ENCODE measurements at places on chromosomes 16 and 17.
A peak's percentile ranks its signal among the peaks of the same experiment; 100 is the strongest.

DNA sequence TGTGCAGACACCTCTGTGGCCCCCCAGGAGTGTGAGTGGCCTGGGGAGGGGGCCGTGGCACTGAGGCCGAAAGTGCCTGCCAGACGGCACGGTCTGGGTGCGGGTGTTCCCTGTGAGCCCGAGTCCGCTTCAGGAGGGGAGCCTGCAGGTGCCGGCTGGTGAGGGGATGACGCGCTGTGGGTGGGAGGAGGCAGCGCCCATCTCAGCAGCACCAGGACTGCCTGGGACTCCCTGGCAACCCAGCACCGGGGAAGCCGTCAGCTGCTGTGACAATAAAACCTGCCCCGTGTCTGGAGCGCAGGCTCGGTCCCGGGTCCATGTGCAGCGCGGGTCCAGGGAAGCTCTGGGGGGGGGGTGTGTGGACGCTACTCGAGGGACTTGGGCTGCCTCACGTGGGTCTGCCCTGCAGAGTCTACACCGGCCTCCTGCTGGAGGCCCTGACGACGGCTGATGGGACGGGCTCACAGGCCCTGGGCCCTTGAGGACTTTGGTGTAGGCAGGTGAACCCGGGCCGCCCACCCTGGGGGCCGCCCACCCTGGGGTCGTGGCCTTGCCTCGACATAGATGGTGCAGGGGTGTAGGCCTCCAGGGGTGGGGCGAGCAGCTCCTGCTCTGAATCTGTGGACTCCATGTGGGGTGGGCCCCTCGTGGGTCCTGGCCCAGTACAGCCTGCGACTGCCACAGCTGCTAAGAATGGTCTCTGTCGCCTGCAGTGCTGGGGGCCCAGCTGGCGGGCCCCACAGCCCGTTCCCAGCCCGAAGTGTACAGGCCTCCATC, 5.9 kb upstream of the RAB40C start:
- DNase-seq = no peak

DNA sequence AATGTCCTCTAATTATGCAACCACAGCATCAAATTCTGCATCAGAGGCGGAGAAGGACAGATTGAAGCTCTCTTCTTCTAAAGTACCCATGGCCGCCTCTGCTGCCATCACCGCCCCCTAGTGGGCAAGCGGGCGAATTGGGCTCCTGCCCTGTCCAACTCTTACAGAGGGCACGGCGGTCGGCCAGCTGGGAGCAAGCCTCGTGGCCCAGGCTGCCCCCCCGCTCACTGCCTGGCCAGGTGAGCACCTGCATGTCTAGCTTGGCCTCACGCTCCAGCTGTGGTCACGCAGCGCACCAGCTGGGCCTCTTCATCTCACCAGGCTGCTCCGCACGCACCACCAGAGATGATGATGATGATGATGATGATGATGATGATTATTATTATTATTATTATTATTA, 146.1 kb upstream of the TOM1L1 start:
- DNase-seq = no peak

- DNase-seq = no peak
These were observed 159.6 kb upstream of the MPHOSPH6 start for GRCh38 chr16:82329504-82330192.

- DNase-seq = no peak
These were observed 16.4 kb downstream of the NTN1 start for GRCh38 chr17:9037736-9038135.

DNA sequence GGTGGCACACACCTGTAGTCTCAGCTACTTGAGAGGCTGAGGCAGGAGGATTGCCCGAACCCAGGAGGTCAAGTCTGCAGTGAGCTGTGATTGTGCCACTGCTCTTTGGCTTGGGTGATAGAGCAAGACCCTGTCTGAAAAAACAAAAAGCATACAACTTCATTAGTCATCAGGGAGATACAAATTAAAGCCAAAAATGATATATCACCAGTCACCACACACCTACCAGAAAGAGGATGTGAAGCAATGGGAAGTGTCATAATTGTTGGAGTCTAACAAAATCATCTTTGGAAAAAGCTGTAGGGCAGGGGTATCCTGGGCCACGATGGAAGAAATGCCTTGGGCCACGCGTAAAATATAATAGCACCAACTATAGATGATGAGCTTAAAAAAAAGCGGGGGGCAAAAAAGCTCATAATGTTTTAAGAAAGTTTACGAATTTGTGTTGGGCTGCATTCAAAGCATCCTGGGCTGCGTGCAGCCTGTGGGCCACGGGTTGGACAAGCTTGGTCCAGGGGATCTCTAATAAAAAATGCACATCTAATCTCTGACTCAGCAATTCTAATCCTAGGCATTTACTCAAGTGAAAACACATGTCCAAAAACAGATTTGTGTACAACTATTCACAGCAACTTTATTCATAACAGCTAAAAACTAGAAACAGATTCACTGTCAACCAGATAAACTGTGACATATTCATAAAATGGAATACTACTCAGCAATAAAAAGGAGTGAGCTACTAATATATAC, 65.9 kb downstream of the HIC1 start:
- no peak for DNase-seq

- DNase-seq = no peak
These were observed 221.2 kb upstream of the N4BP1 start for GRCh38 chr16:48831076-48831722.

GRCh38 chr17:4759776-4760236, 11.9 kb upstream of the TM4SF5 start:
- DNase-seq = no peak

- no peak for DNase-seq
These were observed 70.9 kb downstream of the ABCC1 start for GRCh38 chr16:16020291-16020690.

GRCh38 chr16:22285080-22285479, 12.1 kb upstream of the POLR3E start:
- DNase-seq = no peak

GRCh38 chr16:4795181-4795827, at the start of gene SMIM22:
TSS of gene SMIM22 (plus strand) at chr16:4795369. CDS start at chr16:4795735, 366 bp downstream.
- no peak for DNase-seq

DNA sequence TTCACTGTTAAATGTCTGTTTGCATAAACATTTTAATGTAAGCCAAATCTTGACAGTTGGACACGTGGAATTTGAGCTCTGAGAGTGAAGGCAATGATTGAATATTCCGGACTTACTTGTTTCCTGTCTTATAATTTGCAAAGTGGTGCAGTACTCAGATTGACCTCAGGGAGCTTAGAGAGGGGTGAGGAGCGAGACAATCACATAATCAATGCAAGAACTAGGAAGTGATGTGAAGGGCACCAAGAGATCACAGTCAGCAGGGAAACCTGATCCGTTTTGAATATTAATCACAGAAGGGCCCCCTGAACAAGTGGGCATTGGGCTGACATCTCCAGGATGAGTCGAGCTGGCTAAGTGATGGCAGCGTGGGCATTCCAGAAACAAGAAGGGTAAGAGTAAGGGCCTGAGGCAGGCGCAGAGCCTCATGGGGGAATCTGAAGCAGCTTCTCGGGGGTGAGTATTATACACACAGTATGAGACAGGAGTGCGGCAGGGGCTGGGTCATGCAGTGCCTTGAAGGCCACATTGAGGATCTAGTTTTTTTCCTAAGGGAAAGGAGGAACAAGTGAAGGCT, 26.1 kb downstream of the TEX2 start:
- DNase-seq = no peak

DNA sequence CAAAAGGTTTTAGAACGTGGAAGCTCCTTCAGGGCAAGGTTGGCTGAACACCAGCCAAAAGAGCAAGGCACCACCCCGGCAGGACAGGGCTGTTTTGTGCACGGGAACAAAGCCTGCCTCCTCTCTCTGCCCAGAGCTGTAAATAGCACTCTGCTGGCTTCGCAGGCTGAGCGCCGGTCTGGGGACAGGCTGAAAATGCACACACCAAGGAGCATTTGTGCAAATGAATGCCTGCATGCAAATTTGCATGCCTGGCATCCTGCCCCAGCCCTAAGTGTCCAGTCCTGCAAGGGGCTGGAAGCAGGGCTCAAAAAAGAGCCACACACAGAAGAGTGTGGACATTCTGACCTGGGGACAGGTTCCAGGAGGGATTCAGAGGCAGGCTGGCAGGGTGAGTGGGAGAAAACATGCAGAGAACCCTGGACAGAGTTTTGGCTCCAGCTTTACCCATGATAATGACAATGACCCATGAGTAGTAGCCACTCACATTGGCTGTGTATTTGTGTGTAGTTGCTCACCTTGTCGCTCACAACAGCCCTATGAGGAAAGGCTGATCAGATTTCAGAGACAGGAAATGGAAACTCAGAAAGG, 11.7 kb downstream of the ABAT start:
- no peak for DNase-seq

DNA sequence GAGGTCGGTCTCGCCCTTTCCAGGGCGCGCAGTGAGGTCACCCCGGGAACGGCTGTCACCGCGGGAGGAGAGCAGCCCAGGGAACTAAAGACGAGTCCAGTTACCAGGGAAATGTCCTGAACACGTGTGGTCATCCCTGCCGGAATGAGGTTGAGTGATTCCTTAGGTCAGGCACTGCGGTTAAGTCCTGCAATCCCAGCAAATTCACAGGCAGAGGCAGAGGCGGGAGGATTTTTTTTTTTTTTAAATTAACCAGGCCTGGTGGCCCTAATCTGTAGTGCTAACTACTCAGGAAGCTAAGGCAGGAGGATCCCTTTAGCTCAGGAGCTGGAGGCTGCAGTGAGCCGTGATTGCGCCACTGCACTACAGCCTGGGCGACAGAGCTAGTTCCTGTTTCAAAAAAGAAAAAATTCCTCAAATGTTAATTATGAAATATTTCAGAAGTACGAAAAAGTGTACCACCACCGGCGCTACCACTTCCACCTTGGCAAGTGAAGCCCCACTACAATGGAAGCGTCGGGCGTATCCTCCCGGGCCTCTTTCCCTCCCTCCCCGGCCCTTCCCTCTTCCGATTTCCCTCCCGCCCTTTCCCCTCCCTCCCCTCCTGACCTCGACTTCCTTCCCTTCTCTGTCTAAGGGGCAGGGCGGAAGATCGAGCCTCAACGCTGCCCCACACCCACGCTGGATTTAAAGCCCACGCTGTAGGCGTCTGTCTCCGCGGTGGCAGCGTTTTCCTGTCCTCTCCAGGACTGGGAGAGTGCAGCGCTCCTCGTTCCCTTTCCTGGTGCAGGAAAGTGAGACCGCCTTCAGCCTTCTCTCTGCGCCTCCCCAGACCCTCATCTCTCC, 27.3 kb downstream of the SLFN11 start:
- DNase-seq = peak; percentile 23

- no peak for DNase-seq
These were observed 47.5 kb upstream of the ERN1 start for GRCh38 chr17:64177311-64178010.
